Activated CD4-positive, CD25-positive, alpha-beta regulatory T cell (primary cell): ENCODE measurements at places on chromosomes 1 and 21.

GRCh38 chr1:202282596-202283283, 59.0 kb downstream of the UBE2T start:
- no peak for DNase-seq

DNA sequence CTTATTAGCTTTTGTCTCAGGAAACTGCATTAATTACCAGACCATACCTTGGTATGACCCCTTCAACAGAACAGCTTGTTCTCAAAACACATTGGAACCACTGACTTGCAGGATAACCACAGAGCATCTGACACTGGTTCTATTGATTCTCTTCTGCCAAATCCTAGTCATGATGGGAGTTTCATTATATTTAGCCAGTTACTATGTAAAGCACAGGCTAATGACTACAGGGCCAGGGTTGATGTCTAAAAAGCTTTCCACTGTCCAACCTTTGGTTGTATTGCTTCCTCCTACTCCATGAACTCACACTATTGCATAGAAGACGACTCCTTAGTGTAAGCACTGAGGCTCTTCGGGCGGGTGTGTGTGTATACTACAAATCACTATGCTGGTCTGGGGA, 3.8 kb downstream of the STMN1 start:
- no peak for DNase-seq

DNA sequence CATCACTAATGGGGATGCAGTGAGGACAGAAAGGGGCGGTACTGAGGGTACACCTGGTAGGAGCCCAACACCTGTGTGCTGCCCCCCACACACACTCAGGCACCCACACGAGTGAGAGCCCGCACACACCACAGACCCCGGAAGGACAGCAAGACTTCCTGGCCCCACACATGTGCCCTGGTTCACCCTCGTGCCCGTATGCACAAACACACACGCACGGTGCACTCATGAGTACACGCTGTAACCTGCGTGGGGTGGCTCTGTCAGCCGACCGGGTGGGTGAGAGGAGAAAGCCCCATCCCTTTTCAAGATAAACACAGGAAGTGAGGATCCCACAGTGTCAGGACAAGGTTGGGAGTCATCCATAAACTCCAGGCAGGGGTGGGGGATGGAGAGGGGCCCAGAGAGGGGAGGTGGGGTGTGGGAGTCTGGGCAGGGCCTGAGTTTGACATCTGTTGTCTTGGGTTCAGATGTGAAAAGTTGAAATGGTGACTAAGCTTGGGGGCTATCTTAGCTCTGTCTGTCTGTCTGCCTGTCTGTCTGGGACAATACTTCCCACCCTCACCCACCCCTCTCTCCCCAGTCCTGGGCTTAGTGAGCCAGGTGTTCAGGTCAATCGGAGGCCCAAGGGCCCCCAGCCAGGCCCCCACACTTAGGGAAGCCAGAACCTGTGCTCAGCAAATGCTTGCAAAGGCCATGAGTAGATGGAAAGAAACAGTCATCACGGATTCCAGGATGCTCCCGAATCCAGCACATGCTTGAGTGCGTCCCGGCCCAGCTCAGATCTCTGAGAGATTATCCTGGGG, 119.8 kb upstream of the ZBTB40 start:
- DNase-seq, result no peak

- no peak for DNase-seq
These were observed 2204.3 kb downstream of the MRPL39 start for GRCh38 chr21:23402929-23403520.

DNA sequence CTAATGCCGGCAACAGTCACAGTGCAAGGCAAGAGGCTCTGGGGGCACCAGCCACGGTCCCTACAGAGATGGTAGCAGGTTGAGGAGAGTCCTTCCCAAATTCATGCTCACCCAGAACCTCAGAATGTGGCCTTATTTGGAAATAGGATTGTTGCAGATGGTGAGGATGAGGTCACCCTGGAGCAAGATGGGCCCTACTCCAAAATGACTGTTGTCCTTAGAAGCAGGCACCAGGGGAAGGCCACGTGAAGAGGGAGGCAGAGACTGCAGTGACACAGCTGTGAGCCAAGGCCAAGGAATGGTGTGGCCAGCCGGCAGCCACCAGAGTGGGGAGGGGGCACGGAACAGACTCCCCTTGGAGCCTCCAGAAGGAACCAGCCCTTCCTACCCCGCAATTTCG, 70.8 kb upstream of the CLDN14 start:
- no peak for DNase-seq

GRCh38 chr1:48114596-48115382, 107.7 kb upstream of the SLC5A9 start:
- DNase-seq, result no peak

GRCh38 chr1:121483961-121484424, 299.2 kb downstream of the SRGAP2C start:
- no peak for DNase-seq
